ENCODE measurements at places on chromosomes 3 and 15.

DNA sequence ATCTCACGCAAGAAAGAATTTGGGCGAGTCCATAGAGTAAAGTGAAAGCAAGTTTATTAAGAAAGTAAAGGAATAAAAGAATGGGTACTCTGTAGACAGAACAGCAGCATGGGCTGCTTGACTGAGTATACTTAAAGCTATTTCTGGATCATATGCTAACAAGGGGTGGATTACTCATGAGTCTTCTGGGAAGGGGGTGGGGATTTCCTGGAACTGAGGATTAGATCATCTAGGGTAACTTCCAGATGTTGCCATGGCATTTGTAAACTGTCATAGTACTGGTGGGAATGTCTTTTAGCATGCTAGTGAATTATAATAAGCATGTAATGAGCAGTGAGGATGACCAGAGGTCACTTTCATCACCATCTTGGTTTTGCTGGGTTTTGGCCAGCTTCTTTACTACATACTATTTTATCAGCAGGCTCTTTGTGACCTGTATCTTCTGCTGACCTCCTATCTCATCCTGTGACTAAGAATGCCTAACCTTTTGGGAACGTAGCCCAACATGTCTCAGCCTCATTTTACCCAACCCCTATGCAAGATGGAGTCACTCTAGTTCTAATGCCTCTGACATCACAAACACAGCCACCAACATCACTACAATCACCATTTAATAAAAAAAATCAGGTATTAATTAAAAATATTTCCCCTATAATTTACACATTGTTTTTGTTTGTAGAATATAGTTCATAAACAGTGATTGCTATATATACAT lies 890.7 kb upstream of the EPHA6 start:
- DNase-seq, result no peak

- DNase-seq, result peak; percentile 20
Measured at GRCh38 chr3:143975554-143976152, 4.0 kb downstream of the DIPK2A start.

GRCh38 chr3:5754602-5755001 lies 567.1 kb downstream of the EDEM1 start:
- peak; percentile 21 for DNase-seq

DNA sequence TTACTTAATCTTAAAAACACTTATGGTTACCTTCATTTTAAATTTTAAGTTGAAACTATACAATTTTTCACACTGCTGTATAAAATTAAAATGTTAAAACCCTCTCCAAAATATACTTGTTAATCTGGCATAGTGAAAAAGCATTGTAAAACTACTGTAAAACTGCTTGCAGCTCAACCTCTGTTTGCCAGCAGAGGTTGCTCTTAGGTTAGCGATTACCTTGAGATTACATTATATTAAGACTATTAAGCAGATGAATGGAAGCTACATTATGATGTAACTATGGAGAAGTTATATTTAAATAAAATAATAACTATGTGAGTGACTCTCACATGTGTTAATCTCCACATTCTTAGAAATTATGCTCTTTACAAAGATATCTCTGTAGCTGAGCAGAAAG lies 143.6 kb upstream of the SLITRK3 start:
- no peak for DNase-seq

GRCh38 chr3:178684881-178685590 lies 148.8 kb downstream of the KCNMB2 start:
- no peak for DNase-seq

DNA sequence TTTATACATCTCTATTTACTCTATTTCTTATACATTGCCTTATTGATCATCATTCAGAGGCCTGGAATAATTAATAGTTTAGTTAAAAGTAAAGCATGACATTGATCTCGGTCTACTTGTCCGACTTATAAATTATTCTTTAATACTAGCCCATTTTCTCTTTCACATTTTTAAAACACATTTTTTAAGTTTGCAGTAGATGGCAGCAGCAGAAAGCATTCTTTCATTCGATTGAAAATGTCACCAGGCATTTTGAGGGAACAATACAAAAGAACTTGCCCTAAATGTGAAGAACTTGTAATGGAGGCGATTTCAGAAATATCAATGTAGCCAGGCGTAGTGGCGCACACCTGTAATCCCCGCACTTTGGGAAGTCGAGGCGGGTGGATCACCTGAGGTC lies 15.5 kb upstream of the MAP3K13 start:
- no peak for DNase-seq
